ENCODE measurements at places on chromosomes 2 and 18. TPM values are rescaled to one million over a fixed set of nuclear protein-coding genes. Genes with fewer than 3 reads are reported as not detected.

CHAC2 gene
- 3.3 TPM for total RNA-seq

SLC8A1 gene
- total RNA-seq: 738 TPM

LRP1B gene
- total RNA-seq: 0.47 TPM

FAM110C gene
- total RNA-seq: 12.4 TPM

UBXN2A gene
- total RNA-seq: 14.3 TPM

DES gene
- total RNA-seq: 13,654 TPM

PLCD4 gene
- 0.51 TPM for total RNA-seq

FTCDNL1 gene
- total RNA-seq: 3.5 TPM

TDRD15 gene
- total RNA-seq: 1.7 TPM

SLC16A14 gene
- 2.3 TPM for total RNA-seq

GPR17 gene
- total RNA-seq: 0.24 TPM

REG3A gene
- not detected for total RNA-seq

CFAP210 gene
- total RNA-seq: not detected

- DNase-seq: no peak
- H3K36me3 ChIP-seq: no peaks in the 10 kb centered on the region
Measured at GRCh38 chr2:70807102-70807827, 13.1 kb downstream of the CLEC4F start.

GRCh38 chr2:23430263-23430662 lies 45.3 kb downstream of the KLHL29 start:
- no peak for DNase-seq
- no peaks in the 10 kb centered on the region for H3K4me1 ChIP-seq
- no peaks in the 10 kb centered on the region for H3K36me3 ChIP-seq
- H3K4me3 ChIP-seq: no peak overlapping the region
- no peak overlapping the region for H3K27ac ChIP-seq

GRCh38 chr18:35389095-35389618 lies 12.0 kb upstream of the ZNF396 start:
- H3K4me3 ChIP-seq: no peak overlapping the region
- DNase-seq: no peak
- H3K27ac ChIP-seq: peak overlapping the region; percentile 47
- no peaks in the 10 kb centered on the region for H3K36me3 ChIP-seq
- H3K27me3 ChIP-seq: no peaks in the 10 kb centered on the region

DNA sequence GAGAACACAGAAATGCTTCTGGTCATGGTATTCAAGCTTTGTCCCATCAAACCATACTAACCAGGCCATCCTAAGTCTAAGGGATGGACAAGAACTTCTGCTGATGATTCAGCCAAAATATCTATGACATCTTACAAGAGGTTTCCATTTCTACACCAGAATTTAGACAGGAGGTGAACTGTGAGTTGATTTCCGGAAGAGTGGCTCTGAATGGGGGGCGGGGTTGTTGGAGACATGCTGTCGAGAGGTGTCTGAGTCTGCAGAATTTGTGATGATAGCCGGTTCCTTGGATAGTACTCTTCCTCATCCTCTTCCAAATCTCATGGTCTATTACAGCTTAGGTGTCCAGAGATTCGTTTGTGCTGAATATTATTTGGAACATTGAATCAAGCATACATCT lies 408.7 kb upstream of the TCF4 start:
- no peak overlapping the region for H3K4me3 ChIP-seq
- no peak for DNase-seq
- no peaks in the 10 kb centered on the region for H3K36me3 ChIP-seq
- no peak overlapping the region for H3K27ac ChIP-seq
- H3K27me3 ChIP-seq: no peaks in the 10 kb centered on the region
- no peaks in the 10 kb centered on the region for H3K4me1 ChIP-seq

DNA sequence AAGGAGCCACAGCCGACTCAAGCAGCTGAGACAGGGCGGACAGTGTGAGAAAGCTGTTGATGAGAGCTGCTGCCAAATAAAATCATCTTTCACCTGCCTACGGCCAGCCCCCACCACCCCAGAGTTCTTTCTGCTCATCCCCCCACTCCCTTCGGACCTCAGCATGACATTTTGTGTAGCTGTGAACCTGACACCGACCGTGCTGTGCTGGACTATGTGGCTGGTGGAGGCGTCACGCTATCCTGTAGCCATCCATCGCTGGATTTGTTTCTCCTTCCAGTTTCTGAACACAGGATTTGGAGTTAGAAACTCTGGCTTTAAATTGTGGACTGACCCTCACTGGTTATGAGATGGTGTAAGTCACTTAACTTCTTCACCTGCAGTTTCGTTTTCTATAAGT lies 317.3 kb downstream of the DCDC2C start:
- H3K4me3 ChIP-seq: no peak overlapping the region
- no peaks in the 10 kb centered on the region for H3K4me1 ChIP-seq
- no peak overlapping the region for H3K27ac ChIP-seq
- no peak for DNase-seq

- no peak for DNase-seq
- H3K4me3 ChIP-seq: no peak overlapping the region
- no peaks in the 10 kb centered on the region for H3K27me3 ChIP-seq
- H3K4me1 ChIP-seq: no peaks in the 10 kb centered on the region
- H3K36me3 ChIP-seq: no peaks in the 10 kb centered on the region
Measured at GRCh38 chr18:36378205-36378604, 80.7 kb downstream of the FHOD3 start.

DNA sequence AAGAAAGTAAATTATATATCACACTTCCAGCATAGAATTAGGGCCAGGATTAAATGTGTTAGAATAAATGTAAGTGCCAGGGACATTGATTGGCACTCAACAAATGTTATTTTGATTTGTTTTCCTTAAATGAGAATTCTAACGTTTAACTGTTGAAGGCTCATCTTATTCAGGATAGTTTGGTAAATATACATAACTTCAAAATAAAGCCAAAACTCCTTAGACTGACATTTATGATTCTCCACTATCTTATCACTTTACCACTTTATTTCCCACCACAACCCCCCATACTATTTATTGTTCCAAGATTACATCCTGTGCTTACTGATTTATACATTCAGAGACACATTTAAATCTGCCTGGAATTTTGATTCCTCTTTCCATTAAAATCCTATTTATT lies 769.5 kb upstream of the CDH2 start:
- no peaks in the 10 kb centered on the region for H3K27me3 ChIP-seq
- H3K36me3 ChIP-seq: no peaks in the 10 kb centered on the region
- H3K4me3 ChIP-seq: no peak overlapping the region
- no peak overlapping the region for H3K27ac ChIP-seq

- no peaks in the 10 kb centered on the region for H3K27me3 ChIP-seq
- H3K27ac ChIP-seq: no peak overlapping the region
- H3K4me1 ChIP-seq: no peaks in the 10 kb centered on the region
- no peak for DNase-seq
- H3K4me3 ChIP-seq: no peak overlapping the region
Measured at GRCh38 chr2:172213116-172213860, 110.6 kb upstream of the DLX2 start.

DNA sequence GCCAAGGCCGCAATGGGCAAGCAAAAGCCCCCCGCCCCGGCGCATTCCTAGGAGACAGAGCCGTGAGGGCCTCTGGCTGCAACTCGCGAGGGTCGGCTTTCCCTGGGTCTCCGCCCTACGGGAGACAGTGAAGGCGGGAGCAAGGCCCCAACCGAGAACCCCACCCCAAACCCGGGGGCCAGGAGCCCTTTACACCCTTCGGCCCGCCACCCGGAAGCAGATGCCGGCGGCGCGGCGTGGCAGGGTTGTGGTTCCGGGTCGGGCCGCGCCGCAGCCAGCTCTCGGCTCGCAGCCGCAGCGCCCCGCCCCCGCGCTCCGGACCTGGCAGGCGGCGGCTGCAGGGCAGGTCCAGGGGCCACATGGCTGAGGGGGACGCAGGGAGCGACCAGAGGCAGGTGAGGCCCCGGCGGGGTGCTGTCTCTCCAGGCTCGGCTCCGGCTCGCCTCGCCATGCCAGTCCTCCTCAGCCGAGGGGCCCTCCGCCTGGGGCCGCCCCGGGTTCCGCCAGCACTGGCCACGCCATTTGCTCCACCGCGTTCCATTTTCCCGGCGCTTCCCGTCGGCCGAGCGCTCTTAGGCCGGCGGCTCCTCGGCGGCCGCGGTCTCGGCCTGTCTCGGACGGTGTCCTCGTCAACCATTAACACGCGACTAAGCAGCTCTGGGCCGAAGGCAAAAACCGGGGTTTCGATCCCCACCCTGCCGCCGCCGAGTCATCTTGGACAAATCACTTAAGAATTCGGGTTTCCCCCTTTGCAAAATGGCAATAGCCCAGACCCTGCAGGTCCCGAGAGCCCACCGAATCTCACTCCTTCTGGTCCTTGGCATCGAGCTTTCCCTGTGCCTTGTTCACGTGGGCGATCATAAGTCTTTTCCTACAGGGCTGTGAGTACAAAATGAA lies at the start of gene IMPACT:
IMPACT (plus strand) TSS at position 273 of the 897 bp plus-strand sequence; CDS start at position 360, 87 bp downstream.
- peak within 1 kb of the TSS; percentile 78 for H3K27ac ChIP-seq
- no peaks in the 10 kb centered on the region for H3K27me3 ChIP-seq
- H3K4me1 ChIP-seq: no peaks in the 10 kb centered on the region
- H3K4me3 ChIP-seq: peak within 1 kb of the TSS; percentile 60

DNA sequence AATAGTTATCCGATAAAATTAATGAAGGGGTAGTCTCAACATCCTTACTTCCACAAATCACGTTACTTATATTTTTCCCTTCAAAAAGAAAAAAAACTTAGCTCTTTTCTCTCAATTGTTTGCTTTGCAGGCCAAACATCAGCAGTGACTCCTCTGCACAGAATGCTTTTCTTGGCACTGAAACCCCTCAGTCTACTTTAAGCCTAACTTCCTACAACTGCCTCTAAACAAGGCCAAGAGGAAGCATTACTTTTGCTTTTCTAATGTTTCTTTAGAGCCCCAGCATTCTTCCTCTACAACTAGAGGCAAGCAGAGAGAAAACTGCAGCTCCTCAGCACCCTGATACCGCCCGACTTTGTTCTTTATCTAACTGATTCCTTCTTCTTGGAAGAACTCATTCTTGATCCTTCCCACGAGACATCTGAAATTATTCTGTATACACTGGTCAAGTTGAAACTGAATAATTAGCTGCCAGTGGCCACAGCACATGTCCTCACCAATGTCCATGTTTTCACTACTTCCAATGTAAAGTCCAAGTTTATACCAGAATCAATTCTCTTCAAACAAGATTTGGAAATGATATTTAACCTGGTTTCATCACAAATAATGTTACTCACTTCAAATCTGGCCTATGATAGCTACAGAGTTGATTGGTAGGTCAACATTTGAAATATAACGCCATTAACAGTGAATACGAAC lies 55.3 kb downstream of the DTNB start:
- DNase-seq: no peak
- no peak overlapping the region for H3K4me3 ChIP-seq
- no peaks in the 10 kb centered on the region for H3K27me3 ChIP-seq

DNA sequence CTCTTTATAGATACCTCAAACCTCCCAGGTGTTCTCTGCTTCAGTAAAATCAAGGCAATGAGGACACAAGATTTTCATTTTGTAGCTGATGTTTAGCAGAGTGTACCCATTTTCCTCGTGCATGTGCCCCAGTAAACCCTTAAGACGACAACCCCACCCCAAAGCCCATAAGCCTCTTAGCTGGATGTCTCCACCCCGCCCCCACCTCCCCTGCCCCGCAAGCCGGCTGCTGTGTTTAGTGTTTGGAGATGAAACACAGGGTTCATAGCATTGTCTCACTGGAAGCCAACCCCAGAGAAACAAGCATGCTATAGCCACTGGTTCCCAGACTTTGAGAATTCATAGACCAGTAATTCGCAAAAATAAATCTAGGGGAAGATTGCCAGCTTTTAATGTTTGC lies 5.8 kb upstream of the SAG start:
- H3K36me3 ChIP-seq: no peaks in the 10 kb centered on the region
- no peaks in the 10 kb centered on the region for H3K27me3 ChIP-seq
- DNase-seq: no peak
- no peaks in the 10 kb centered on the region for H3K4me1 ChIP-seq
- no peak overlapping the region for H3K4me3 ChIP-seq

- no peak overlapping the region for H3K27ac ChIP-seq
- H3K27me3 ChIP-seq: no peaks in the 10 kb centered on the region
- H3K4me3 ChIP-seq: no peak overlapping the region
- H3K36me3 ChIP-seq: no peaks in the 10 kb centered on the region
Measured at GRCh38 chr18:58405107-58405898, 223.6 kb downstream of the ALPK2 start.

GRCh38 chr2:83340424-83340823 lies 1118.7 kb downstream of the SUCLG1 start:
- no peaks in the 10 kb centered on the region for H3K4me1 ChIP-seq
- no peaks in the 10 kb centered on the region for H3K36me3 ChIP-seq
- no peak overlapping the region for H3K4me3 ChIP-seq
- no peak for DNase-seq

DNA sequence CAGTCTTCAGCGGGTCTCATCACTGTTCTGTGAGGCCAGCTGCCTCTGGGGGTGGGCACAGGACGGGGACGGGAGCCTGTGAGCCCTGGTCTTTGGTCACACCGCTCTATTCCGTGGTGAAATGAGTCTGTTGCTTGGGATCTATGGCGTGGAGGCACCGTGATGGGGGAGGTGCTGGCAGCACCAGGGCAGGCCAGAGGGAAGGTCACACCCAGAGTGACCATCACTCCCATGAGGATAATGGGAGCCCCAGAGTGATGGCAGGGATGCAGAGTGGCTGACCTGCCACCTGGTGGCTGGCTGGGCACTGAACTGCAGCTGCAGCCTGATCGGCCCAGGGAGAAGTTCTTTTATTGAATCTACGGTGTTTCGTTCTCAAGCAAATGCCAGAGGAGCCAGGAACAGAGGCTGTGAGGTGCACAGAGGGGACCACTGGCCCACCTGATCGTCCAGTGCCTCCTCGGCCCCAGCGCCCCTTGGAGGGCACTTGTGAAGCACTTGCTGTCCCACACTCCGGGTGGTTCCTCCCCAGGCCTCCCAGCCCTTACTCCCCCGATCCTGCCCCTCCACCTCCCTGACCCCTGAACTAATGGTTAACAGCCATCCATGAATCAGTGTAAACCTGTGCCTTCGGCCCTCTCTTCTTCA lies 17.9 kb downstream of the KCNIP3 start:
- H3K4me3 ChIP-seq: no peak overlapping the region
- H3K27me3 ChIP-seq: no peaks in the 10 kb centered on the region
- no peak overlapping the region for H3K27ac ChIP-seq
- no peak for DNase-seq
- no peaks in the 10 kb centered on the region for H3K36me3 ChIP-seq
- no peaks in the 10 kb centered on the region for H3K4me1 ChIP-seq

DNA sequence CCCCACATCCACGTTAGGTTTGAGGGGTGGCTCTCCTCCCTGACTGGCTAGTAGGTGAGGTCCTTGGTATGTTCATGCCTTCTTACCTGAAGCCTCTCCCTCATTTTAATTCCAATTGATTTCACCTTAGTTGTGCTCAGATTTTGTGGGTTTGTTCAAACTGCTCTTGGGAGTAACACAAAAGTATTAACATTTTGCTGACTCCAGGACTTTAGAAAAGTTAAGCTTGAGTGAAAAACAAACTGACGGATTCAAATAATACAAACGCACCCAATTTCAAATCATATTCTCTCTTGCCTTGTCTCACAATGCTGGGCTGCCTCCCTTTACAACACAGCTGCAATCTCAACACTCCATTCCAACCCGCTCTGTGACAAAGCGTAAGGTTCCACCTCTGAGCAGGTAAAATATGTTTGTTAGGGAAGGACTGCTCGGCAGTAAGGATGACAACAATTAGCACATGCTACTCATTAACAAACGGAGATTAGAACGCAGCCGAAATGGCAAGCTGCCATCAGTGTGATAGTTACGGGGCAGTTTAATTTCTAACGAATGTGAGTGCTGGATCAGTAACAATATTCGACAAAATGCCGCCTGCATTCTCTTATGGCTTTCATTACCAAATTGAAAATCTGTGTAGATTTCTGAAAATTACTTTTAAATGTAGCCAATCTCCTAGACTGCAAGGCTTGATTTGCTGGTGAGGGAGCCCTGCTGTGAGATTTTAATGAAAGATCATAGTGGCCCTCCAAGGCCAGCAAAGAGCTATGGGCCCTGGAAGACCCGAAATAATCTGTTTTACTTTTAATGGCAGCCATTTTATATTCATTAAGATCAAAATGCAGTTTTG lies 730.6 kb upstream of the FANCL start:
- no peak overlapping the region for H3K27ac ChIP-seq
- no peaks in the 10 kb centered on the region for H3K36me3 ChIP-seq
- H3K4me3 ChIP-seq: no peak overlapping the region
- no peaks in the 10 kb centered on the region for H3K27me3 ChIP-seq
- no peak for DNase-seq
